ENCODE measurements at places on chromosomes 12 and 14.

DNA sequence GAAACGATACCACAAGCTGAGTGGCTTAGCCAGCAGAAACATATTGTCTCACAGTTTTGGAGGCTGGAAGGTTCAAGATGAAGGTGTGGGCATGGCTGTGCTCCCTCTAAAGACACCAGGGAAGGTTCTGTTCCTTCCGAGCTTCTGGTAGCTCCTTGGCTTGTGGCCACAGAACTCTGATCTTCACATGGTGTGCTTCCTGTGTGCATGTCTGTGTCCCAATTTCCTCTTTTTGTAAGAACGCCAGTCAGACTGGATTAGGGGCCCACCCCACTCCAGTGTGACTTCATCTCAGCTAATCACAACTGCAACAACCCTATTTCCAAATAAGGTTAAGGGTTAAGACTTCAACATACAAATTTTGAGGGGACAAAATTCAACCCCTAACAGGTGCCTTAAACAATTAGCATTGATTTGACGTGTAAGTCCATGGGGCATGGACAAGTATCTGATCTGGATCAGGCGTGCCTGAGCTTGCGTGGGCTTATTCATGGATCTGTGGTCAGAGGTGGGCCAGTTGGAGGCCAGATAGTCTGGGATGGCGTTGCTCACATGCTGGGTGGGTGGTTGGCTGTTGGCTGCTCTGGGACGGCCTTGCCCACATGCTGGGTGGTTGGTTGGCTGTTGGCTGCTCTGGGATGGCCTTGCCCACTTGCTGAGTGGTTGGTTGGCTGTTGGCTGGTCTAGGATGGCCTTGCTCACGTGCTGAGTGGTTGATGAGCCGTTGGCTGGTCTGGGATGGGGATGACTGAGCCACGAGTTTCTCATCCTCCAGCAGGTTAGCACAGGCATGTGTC, 88.5 kb downstream of the LGMN start:
- peak; percentile 44 for DNase-seq

DNA sequence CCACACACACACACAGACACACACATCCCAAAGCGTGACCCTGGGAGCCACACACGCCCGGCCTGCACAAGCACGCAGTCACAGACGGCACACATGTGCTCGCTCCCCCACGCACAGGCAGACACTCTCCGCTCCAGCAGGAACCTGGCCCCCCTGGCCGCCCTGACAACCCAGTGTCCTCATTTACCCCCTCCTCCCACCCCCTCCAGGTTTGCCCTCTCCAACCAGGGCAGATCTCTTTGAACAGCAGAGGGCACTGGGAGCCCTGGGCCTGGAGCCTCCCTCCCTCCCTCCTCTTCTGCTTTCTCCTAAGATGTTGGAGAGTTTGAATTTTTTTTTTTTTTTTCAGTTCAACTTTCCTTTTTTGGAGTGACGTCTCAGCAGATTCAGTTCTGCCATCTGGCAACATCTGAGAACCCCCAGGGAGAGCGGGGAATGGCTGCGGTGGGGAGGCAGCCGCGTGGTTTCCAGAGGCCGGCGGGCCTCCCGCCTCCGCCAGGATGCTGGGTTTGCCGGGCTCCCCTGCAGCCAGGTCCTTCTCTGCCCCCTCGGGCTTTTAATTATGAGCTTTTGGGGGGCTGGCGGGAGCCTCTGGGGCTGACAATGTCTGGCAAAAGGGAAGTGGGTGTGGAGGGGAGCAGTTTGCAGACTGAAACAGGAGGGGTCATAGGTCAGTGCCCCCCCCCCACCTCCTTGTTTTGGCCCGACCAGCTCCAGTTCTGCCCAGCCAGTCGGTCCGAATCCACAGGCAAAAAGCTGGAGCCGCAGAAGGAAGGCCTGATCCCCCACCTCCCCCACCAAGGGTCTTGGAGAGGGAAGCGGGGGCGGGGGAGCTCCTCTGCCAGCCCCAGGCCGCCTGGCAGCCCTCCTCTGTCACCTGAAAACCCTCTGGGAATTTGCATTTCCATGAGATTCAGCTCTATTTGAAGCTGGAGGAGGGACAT, 1.3 kb upstream of the NCOR2 start:
- DNase-seq, result peak; percentile 94

- no peak for DNase-seq
Measured at GRCh38 chr12:49489154-49489553, 49.7 kb upstream of the KCNH3 start.

- no peak for DNase-seq
Measured at GRCh38 chr14:58739674-58740073, 101.9 kb downstream of the DACT1 start.

GRCh38 chr12:116498471-116498870, 60.7 kb upstream of the MAP1LC3B2 start:
- no peak for DNase-seq

- no peak for DNase-seq
Measured at GRCh38 chr14:103116636-103117035, 6.6 kb upstream of the TNFAIP2 start.

DNA sequence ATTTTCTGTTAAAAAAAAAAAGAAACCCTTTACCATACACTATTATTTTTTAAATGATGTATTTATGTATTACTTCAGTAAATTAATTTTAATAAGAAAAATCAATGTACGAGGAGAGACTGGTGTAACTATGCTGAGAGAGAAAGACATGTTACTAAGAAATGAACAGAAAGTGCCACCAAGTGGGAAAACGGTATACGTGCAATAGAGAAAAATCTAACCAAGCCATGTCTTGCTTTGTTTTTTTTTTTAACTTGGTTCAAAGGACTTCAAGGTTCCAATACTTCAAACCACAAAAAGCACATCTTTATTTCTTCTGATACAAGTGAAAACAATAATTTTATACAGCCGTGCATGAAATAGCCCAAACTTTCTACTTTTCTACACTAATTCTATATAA, 22.9 kb downstream of the NDUFA12 start:
- DNase-seq, result peak; percentile 65

DNA sequence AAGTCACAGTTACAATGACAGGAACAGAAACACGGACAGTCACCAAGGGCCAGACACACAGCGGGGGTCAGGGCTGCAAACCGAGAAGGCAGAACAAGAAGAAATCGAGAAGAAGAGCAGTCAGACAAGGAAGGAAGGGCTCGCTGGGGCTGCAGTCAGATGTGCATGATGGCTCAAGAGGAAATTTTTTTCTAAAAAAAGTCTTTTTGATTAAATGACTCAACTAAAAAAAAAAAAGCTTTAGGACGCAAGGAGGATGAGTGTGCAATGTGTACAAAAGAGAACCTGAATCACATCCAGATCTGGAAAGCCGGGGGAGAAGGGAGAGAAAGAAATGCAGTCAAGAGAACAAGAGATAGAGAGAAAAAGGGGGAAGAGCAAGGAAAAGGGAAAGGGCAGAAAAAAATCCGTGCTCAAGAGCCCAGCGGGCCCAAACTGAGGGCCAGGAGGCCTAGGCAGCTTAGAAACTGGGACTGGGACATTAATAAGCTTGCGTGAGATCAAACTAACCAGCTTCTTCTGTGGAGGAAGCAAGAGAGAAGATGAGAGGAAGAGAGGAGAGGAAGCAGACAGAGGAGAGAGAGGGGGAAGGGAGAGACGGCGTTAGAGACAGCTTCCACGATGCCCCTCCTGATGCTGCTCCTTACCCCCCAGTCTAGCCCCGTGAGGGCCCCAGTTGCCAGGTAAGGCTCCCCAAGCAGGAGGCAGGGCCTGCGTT, 6.7 kb downstream of the IFFO1 start:
- peak; percentile 92 for DNase-seq

GRCh38 chr12:130764073-130764472, 48.0 kb upstream of the RIMBP2 start:
- peak; percentile 40 for DNase-seq

GRCh38 chr14:58801086-58801485, 163.3 kb downstream of the DACT1 start:
- no peak for DNase-seq

GRCh38 chr14:69716478-69717187, 50.3 kb upstream of the SRSF5 start:
- peak; percentile 99 for DNase-seq

DNA sequence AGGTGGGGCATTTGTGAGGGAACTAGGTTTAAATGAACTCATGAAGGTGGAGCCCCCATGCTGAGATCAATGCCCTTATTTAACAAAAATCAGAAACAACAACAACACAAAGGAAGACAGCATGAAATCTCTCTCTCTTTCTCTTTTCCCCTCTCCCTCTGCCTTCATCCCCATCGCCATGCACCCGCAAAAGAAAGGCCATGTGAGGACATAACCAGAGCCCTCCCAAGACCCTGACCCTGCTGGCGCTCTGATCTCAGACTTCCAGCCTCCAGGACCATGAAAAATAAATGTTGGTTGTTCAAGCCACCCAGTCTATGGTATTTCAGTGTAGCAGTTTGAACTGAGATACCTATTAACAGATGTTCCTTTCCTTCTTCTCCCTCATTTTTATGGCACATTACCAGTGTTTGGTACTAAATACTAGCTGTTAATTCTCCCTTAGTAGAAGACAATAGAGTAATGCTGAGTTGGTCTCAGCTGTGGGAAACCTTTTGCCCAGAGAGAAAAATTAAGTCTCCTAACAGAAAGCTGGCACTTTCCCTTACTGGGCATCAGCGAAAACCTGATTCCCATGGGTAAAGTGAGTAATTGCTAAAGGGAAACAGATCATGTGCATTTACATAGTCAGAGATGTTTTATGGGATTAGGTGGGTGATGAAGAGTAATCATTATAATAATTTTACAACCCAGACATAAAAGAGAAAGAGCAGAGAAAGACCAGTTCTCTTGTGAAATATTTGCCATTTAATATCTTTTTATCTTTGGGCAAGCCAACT, 264.0 kb upstream of the PLEKHG7 start:
- DNase-seq, result no peak

- DNase-seq, result peak; percentile 48
Measured at GRCh38 chr14:61701946-61702345, 6.6 kb downstream of the HIF1A start.

- DNase-seq, result no peak
Measured at GRCh38 chr12:106814714-106815113, 40.2 kb downstream of the RIC8B start.

DNA sequence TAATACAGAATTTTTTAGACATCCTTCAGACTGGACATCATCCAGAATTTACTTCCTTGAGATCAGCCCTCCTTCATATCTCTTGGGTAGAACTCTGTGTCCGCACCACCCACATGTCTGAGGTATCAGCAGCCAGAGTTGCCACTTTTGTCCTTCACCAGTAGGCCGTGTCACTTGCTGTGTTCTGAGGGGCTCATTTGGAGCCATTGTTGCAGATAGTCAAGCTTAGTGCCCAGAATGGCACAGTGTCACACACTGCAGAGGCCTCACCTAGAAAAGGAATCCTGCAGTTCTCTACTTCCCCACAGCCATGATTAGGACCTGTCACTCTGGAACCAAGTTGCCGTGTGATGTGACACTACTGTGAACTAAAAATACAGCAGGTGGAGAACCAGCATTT, 36.9 kb upstream of the KCNK13 start:
- no peak for DNase-seq

DNA sequence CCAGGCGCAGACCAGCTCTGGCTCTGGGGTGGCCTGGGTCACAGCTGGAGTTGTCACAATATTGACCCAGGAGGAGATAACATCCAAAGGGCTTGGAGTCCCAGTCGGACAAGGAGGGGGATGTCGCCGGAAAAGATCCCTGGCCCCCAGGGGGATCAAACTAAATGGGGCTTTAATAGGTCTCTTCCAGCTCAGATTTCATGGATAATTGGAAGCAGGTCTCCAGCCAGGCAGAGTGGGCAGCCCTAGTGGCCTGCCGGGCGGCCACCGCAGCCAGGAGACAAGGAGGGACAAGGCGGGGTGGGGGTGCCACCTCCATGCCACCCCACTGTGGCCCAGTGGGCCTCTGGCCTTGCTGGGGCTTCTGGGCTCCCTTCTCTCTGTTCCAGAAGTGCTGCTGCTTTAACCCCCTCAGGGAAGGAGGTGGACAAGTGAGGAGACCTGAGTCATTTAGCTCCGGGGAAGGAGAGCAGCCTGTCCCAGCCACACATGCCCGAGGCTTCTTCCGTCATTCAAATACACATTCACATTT, 23.1 kb upstream of the PGF start:
- DNase-seq, result no peak

DNA sequence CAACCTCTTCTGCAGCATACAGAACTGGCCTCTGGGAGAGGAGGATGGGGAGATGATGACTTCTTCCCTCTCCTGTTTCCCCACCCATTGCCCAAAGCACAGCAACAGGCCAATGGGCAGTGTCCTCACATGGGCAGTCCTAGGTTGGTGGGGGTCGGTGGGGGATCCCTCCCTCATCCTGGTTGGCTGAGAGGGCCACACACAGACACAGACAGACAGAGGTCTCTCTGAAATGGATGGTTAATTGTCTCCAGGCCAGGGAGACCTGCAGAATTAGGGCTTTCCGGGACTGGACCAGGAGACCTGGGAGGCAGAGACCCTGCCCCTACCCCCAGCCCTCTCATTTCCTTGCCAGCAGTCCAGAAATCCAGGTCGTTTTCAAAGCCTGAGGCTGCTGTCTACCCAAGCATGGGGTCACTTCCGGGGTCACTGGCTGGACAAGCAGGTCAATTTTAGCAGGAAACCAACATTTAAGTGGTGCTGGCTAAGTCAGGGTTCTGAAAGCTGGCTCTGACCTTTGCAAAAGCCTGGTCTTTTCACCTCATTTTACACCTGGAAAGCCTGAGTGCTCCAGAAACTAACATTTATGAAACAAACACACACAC, 48.6 kb upstream of the TBX3 start:
- DNase-seq, result no peak

DNA sequence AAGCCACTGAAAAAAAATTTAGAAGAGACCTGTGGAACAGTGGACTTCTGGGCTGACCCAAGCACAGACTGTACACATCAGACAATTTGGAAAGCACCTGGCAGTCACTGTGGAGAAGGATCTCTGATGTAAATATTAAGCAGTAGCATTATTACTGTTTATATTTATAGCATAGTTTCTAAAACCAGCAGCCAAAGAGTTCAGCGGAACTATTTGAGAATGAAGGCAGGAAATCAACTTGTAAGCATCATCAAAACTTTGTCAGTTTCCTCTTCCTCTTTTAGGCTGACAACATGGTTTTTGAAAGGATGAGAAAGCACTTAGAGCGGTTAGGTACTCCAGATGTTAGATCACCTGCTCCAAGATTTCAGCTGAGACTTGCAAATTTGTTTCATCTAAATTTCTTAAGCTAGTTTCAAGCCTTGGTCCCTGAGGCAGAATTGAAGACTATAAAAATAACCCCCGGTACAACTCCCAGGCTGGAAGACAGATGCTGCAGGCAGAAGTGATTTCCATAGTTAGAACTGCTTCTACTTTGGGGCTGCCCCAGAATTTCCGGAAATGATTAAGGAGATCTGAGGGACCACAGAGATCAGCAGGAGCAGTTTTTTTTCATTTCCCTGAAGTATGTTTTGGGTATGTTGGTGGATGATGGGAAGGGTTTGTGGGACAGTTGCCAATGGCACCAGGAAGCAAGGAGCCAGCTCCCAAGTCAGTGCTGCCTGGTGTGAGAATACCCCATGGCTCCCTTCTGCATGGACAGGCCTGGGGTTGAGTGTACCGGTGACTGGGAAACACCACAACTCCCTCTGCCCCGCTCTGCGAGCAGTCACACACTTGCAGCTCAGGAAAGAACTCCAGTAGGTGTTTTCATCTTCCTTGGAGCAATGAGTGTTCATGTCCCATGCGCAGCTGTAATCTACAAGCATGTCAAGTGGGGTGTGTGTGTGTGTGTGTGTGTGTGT, 354.5 kb downstream of the NUAK1 start:
- DNase-seq, result no peak

GRCh38 chr12:16076970-16077522, 165.9 kb downstream of the DERA start:
- DNase-seq, result no peak
